SIG-M5 (cell line): ENCODE measurements at places on chromosomes 13 and 19.

GRCh38 chr19:47464675-47465419 lies 6.8 kb downstream of the SLC8A2 start:
- no peak for DNase-seq

DNA sequence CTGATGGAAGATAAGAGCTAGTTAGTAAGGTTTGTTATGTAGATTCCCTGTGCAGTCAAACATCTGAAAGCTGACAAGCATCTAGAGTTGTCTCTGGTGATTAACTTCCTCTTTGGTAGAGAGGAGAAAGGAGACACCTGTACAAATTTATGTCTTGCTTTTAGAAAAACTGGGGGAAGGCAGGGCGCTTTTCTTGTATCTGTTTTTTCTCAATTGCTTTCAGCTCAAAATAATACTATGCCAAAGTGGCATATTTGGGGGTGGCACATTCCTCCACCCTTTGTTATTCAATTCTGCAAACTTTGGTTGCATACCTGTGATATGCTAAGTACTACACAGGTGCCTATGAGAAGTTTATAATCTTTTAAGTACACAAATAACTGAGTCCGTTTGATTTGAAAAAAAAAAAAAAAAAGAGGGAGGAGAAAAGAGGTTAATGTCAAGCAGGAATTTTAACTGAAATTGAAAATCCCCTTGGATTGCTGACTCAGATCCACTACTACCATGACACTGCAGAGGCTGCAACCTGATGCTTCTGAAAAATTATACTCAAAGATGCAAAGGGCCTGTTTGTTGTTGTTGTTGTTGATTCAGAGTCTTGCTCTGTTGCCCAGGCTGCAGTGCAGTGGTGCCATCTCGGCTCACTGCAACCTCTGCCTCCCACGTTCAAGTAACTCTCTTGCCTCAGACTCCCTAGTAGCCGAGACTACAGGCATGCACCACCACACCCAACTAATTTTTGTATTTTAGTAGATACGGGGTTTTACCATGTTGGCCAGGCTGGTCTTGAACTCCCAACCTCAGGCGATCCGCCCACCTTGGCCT lies 164.8 kb upstream of the NBEA start:
- DNase-seq, result no peak

DNA sequence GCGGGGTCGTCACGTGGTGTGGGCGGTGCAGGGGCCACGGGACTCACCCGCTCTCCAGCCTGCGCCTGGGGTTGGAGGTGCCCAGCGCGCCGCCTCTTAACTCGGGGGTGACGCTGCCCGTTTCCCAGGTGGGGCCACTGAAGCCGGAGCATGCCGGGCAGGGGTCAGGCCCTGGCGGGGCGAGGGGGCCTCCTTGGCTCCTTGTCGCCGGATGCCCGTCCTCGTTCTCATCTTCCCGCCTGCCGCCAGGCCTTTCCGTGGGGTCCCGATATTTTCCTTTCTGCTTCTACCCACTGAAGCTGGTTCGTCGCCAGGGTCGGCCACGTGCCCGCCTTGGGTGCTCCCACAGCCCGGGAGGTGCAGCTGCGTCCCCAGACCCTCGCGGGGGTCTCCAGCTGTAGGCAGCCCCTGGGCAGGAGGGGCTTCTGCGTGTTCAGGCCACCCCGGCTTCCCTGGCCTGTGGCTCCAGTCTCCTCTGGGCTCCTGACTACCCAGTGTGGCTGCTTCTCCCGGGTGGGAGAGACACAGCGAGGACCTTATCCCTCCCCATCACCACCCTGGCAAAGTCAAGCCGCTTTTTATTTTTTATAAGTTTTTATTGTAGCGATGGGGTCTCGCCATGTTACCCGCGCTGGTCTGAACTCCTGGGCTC lies 772 bp downstream of the FAM174C start:
- DNase-seq, result no peak

DNA sequence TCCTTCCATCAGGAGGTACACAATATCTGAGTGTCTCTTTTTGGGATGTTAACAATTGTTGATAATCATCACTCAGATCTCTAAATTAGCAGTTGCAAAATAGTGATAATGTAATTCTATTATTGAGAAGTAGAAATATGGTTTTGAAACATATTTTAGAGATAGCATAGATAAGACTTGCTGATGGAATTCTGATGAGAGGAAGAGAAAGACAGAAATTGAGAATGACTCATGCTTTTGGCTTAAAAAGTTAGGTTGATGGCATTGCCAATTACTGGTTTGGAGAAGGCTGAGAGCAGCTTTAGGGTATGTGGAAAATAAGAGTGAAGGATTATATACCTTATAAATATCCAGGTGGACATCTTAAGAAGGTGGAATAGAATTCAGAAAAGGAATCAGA lies 106.4 kb upstream of the EDNRB start:
- no peak for DNase-seq

DNA sequence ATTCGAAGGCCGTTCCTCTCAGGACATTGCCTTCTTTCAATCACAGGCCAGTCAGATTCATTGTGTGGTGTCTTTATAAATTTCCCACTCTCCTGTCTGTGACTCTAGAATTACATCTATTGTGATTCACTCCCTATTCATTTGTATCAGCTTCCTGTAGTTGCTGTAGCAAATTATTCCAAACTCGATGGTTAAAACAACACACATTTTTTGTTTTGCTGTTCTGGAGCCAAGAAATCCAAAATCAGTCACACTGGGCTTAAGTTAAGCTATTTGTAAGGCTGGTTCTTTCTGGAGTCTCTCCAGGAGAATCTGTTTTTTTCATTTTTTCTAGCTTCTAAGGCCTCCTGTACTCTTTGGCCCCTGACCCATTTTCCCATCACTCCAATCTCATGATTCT lies 1487.0 kb upstream of the SLC10A2 start:
- no peak for DNase-seq

- DNase-seq, result no peak
These were observed at the start of gene CCDC122 for GRCh38 chr13:43878892-43879754. Gene CCDC122 (minus strand): TSS chr13:43879740. CDS start chr13:43869376, 10,364 bp downstream.

DNA sequence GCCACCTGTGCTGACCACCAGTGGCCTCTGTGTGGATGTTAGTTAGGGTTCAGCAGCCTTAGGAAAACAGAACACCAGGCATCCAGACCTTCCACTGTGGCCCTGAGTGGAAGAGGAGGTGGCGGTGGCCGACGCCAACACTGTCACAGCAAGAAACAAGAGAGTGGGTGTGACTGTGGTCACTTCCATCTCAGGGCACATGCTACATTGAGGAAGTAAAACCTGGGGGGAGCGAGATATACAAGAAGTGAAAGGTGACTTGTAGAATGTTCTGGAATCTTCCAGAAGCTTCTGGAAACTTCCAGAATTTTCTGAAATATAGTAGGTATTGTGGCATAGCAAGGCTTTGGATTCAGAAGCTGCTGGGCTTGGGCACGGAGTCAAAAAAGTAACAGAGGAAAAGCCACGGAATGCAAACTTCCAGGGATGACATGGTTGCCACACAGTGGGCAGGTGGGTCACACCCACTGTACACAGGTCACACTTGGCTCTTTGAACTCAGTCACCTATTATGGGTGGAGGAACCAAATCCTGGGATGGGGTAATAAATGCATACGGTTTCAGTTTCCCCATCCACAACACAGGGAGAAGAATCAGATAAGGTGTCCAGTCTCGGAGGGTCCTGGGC lies 24.3 kb downstream of the GNG7 start:
- DNase-seq, result no peak

- no peak for DNase-seq
These were observed at the start of gene CD22 for GRCh38 chr19:35328851-35329285. Gene CD22 (plus strand): TSS chr19:35329187. CDS start chr19:35332041, 2,854 bp downstream.

- DNase-seq, result no peak
These were observed 2.9 kb upstream of the NRTN start for GRCh38 chr19:5801796-5802619.

- no peak for DNase-seq
These were observed 425.7 kb downstream of the KLF12 start for GRCh38 chr13:73708393-73708985.

GRCh38 chr13:97188207-97188606 lies 33.9 kb upstream of the MBNL2 start:
- no peak for DNase-seq

- no peak for DNase-seq
These were observed 449.2 kb downstream of the TSHZ3 start for GRCh38 chr19:30900051-30900450.

GRCh38 chr19:19459707-19460251 lies 54.3 kb downstream of the GATAD2A start:
- no peak for DNase-seq

DNA sequence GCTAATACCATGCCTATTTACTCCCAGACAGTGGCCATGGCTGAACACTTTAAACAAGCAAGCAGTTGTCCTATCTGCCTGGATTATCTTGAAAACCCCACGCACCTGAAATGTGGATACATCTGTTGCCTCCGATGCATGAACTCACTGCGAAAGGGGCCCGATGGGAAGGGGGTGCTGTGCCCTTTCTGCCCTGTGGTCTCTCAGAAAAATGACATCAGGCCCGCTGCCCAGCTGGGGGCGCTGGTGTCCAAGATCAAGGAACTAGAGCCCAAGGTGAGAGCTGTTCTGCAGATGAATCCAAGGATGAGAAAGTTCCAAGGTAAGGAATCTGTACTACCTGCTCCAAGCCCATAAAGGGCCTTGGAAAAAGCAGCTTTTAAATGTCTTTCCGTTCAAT lies 8.6 kb downstream of the RFPL4AL1 start:
- no peak for DNase-seq

GRCh38 chr19:48615231-48616040 lies 560 bp upstream of the FAM83E start:
- DNase-seq, result no peak

GRCh38 chr19:41426952-41427646 lies at the start of gene B3GNT8:
Gene B3GNT8 (minus strand): TSS chr19:41427374. CDS start chr19:41426778, 596 bp downstream.
- DNase-seq, result no peak

- DNase-seq, result no peak
These were observed 17.7 kb downstream of the CERS1 start for GRCh38 chr19:18878058-18878797.

DNA sequence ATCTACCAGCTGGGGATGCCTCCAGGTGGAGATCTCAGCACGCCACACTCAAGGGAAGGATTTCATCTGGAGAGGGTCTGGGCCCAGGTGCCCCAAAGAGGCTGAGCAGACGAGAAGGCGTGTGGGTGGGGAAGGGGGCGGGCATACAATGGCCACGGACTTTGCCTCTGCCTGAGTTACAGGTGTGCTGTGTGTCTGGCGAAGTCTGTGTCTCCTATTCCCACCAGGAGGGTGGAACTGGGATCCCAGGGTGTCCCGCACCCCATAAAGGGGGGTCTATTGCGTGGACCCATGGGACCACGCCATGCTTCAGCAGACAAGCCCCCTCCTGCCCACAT lies 3.6 kb downstream of the TLE2 start:
- no peak for DNase-seq

- no peak for DNase-seq
These were observed 10.6 kb downstream of the ERFL start for GRCh38 chr19:41917676-41918075.

GRCh38 chr13:37100731-37101130 lies 4.7 kb downstream of the CSNK1A1L start:
- DNase-seq, result no peak

- no peak for DNase-seq
These were observed 517.9 kb upstream of the PRR20A start for GRCh38 chr13:56622840-56623239.

DNA sequence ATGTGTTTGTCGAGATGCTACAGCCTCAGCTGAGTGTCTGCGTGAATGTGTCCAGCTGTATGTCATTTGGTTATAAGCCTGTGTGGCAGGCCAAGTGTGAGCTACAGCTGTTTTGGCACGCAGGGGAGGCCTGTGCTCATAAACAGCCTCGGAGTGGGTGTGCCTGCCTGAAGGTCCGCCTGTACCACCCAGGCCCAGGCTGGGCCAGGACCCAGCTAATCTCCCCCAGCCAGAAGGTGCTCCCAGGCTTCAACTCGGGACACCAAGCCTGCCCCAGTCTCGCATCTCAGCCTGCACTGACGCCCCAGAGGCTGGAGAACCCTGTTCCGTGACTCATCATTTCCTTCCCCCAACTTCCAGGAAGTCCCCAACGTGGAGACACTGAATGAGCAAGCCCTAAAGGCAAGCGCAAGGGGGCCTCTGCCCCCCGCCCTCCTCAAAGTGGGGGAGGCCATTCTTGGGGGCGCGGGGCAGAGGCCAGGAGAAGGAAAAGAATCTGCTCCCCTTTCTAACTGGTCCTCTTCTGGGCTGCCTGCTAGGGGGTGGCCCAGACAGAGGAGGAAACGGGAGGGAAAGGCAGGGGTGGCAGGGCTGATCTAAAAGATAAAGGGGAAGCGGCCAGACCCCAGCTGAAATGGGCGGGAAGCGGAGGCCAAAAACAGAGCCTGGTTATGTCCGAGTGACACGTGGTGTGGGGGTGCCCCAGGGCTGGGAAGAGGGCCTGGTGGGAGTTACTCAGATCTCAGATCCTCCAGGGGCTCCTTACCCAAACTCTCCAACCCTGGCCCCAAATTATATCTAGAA lies 2.0 kb downstream of the SLC1A5 start:
- peak; percentile 68 for DNase-seq

DNA sequence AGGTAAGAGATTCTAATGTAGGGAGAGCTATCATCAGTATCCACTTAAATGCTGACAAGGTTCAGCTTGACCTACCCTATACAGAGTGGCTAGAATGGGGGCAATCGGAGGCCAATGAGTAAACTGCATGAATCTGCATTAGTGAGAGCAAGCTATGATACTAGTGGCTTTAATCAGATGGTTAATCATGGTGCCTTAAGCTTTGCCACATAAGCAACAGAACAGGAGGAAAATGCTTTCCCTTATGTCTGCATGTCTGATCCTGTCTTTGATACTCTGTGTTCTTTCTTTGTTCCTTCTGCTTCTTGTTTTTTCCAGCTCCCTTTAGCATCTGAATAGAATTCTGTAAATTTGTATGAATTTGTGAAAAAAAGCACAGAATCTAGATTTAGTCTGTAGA lies 91.1 kb downstream of the WDFY2 start:
- DNase-seq, result no peak

GRCh38 chr13:26549713-26550112 lies 7.8 kb upstream of the WASF3 start:
- DNase-seq, result no peak

GRCh38 chr13:32409001-32409313 lies 19.0 kb downstream of the N4BP2L1 start:
- no peak for DNase-seq

DNA sequence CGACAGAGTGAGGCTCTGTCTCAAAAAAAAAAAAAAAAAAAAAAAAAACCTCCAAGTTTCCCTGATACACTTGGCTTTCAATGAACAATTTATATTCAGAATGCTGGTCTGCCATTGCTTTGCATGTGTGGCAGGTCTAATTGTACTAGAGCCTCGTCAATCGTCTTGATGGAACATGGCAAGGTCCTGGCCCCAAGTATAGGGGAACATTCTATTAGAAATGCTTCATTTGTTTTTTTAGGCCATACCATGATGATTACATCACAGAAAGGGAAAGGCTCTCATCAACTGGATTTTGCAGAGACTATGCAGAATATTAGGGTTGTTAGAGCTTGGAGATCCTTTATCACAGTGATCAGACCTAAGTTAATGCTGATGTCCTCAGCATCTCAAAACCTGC lies 28.0 kb downstream of the SPRY2 start:
- DNase-seq, result no peak
